ENCODE measurements at places on chromosomes 4 and X.

DNA sequence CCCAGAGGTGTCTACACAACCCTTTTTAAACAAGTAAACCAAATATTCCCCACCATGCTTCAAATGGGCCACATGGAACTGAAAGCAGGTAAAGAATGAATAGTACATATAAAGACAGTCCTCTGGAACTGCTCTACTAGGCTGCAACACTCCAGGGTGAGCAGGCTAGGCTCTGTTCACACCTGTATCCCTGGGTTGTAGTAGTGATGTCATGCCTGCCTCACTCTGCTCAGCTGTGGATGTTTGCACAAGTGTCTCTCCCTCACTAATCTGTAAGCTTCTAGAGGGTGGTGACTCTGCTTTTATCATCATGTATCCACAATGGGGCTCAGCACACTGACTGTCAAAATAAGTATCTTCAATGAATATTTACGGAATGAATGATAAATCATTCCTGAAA, 20.4 kb downstream of the LEF1 start:
- no peak for DNase-seq

DNA sequence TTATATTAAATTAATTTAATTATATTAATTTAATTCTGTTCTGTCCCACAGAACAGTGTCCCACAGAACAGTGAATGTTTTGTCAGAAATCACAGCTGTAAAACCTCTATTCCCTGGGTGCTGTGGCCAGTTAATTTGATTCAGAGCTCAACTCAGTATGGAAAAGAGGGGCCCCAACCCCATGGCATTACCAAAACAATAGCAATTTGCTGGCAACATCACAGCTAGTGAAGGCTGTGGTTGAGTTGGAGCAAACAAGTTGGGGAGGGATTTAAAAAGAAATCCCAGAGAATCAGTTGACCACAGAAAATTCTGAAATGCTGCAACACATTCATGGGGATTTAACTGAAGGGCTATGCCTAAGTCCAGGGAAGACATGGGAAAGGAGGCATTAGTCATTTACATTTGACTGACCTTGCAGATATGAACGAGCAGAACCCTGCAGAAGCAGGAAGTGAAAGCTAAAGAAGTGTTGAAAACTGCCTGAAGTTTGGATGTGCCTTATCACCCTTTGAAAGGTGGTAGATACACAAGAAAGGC, 30.1 kb downstream of the PDHA2 start:
- no peak for DNase-seq

DNA sequence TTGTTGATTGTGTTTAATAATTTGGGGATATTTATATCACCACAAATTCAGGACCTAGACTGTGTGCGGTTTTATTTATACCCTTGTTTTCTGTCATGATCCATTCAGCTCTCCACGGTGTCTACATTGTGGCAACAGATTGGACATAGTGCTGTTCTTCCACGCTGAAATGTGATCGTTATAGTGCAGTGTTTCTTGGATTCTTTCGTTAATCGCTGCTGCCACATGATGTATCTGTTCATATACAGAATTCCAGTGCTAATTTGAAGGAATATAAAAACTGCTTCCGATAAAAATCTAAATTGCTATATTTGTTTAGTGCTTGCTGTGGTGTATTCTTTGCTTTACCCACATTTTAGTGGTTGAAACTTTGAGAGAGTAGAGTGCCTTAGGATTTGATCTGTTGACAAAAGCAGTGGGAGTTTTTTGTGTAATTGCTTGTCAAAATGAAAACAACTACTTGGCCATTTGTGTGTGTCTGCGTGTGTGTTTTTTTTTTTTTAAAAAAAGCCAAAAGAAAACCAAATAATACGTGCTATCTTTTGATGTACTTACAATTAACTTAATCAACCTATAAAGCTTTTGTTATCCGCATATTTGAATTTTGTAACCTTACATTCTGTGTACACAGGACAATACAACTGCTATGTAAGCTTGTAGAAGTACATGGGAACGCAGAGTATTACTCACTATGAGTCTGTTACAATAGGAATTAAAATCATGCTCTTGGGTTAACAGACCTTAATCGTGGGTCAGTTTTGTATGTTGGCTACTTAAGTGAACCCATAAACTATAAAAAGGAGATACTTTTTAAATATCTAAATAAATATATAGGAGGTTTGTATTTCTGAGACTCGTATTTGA, 353.3 kb downstream of the ARHGAP24 start:
- no peak for DNase-seq

DNA sequence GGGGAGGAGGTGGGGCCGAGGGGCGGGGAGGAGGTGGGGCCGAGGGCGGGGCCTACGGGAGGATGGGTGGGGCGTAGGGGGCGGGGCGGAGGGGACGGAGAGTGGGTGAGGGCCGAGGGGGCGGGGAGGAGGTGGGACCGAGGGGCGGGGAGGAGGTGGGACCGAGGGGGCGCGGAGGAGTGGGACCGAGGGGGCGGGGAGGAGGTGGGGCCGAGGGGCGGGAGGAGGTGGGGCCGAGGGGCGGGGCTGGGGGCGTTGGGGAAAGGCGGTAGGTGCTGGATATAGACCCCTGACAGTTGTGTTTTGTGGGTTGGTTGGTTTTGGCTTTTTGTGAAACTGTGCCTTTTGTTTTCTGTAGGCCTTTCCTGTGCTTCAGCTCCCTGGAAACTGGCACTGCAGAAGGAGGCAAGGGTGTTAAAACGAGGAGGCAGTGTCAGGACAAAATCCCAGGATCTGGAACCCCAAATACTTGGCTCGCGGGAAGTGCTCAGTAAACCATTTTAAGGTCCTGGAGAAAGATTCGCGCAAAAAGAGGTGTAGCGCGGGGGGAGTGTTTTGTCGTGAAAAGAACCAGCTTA, 580 bp upstream of the MMGT1 start:
- no peak for DNase-seq

- DNase-seq, result no peak
Observed at GRCh38 chr4:98476891-98477290, 181.5 kb downstream of the TSPAN5 start.
